ENCODE measurements at places on chromosomes 2 and 18.

DNA sequence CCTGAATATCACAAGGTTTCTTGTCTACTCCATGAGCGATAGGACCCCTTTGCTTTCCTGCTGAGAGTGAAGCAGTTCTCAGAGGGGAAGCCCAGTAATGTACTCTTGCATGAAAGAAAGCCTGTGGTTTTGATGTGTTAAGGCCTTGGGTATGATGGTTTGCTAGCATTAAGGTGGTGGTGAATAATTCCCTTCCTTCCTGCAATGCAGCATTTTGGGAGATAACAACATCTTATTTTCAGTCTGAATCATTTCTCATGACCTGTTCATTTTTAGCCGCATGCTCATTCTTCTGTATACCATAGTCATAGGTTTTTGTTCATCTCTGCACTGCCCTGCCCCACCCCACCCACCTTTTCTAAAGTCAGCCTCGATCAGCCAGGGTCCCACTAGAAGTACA, 66.2 kb downstream of the HNMT start:
- H3K27me3 ChIP-seq: no peaks in the 10 kb centered on the region
- DNase-seq: no peak
- no peak overlapping the region for H3K4me3 ChIP-seq
- no peaks in the 10 kb centered on the region for H3K4me1 ChIP-seq

DNA sequence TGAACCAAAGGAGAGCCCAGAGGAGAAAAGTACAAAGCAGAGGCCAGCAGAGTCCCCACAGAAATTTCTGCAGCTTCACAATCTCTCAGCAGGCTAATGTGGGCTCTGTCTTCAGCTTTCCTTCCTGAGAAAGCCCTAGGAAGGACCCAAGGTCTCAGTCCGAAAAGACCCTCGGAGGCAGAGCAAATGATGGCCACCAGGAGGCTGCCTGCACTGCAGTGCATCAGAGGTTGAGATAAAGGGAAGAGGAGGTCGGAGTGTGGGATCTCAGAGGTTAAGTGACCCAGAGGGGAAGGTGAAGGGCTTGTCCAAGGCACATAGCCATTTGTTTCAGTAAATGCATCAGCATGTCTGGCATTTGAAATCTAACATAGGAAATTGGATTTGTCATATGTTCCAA, 299.1 kb upstream of the SLC14A2 start:
- no peak for DNase-seq
- peaks cover 10% of the 10 kb centered on the region for H3K36me3 ChIP-seq
- H3K27ac ChIP-seq: no peak overlapping the region
- no peak overlapping the region for H3K4me3 ChIP-seq
- no peaks in the 10 kb centered on the region for H3K27me3 ChIP-seq

GRCh38 chr2:336360-336759, 48.5 kb upstream of the ALKAL2 start:
- no peaks in the 10 kb centered on the region for H3K4me1 ChIP-seq
- no peaks in the 10 kb centered on the region for H3K36me3 ChIP-seq
- no peak for DNase-seq
- H3K27me3 ChIP-seq: no peaks in the 10 kb centered on the region

DNA sequence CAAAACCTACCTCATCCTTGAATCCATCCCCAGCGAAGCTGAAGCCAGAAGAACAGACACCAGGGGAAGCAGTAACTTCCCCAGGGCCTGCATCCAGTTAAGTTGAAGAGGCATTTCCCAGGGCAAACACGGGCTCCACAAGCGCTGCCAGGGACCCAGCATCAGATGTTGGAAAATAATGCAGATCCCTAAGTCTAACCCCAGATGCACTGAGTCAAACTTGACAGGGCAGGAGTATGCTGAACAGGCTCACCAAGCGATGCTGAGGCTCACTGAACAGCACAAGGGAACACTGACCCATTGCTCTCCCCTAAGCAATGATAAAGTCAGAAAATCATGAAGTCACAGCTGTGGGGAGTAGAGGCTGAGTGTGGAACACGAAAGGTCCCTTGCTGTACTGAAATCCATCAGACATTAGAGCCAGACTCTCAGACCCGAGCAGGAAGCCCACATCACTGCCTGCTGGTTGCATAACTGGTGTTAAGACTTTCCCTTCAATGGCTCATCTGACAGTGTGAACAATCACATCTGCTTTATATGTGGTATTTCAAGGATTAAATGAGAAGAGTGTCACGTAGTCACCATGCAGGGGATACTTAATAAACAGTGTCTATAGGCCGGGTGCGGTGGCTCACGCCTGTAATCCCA, 36.2 kb downstream of the TNS1 start:
- H3K4me3 ChIP-seq: no peak overlapping the region
- no peak overlapping the region for H3K27ac ChIP-seq
- no peaks in the 10 kb centered on the region for H3K36me3 ChIP-seq
- no peaks in the 10 kb centered on the region for H3K4me1 ChIP-seq
- no peak for DNase-seq
- H3K27me3 ChIP-seq: peaks cover 52% of the 10 kb centered on the region

DNA sequence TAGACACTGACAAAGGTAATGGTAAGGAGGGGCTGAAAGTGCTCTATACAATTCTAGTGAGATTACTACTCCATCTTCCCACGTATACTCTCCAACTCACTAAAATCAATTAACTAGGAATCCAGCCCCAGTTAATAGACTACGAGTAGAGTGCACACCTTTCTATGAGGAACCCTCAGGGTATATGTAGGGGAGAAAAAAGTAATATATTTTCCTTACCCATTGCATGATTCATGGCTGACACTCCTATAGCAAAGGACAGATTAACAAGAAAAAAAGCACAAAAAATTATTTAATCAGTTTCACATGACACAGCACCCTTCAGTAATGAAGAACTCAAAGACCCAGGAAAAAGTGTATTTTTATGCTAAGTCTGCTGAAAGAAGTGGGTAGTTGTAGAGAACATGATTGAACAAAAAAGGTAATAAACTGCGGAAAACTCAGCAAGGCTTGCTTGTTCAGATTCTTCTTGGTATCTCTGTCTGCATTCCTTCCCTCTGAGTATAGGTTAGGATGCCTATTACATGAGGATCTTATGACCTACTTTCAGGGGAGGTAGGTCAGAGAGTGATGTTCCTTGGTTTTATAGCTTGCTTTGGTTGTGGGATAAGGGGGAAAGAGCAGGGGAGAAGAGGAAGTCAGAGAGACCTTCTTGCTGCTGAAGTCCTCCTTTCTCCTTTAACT, 342.0 kb upstream of the DLGAP1 start:
- H3K4me1 ChIP-seq: no peaks in the 10 kb centered on the region
- no peak for DNase-seq
- H3K36me3 ChIP-seq: no peaks in the 10 kb centered on the region
- H3K27me3 ChIP-seq: no peaks in the 10 kb centered on the region

GRCh38 chr2:86002375-86002774, 103.3 kb downstream of the POLR1A start:
- H3K36me3 ChIP-seq: no peaks in the 10 kb centered on the region
- H3K4me1 ChIP-seq: no peaks in the 10 kb centered on the region
- no peak overlapping the region for H3K4me3 ChIP-seq
- no peak for DNase-seq
- H3K27ac ChIP-seq: no peak overlapping the region

GRCh38 chr2:200509235-200509611, 645 bp downstream of the KCTD18 start:
- DNase-seq: peak; percentile 5
- peaks cover 10% of the 10 kb centered on the region for H3K4me1 ChIP-seq
- no peaks in the 10 kb centered on the region for H3K27me3 ChIP-seq

DNA sequence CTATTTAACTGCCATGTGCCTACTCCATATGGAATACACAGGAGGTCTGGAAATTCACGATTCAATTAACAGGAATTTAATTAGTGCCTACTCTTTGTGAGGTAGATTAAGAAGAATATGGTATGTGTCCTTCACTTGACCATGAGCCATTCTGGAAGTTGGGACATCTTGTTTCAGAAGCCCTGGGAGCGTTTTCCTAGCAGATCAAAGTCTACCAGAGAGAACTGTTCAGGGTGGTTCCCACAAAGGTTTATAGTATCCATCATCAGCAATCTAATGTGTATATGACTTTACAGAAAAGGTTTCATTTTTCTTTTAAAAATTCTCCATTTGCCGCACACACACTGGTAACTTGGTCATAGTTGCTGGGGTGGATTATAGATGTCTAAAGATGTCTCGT, 159.1 kb downstream of the LRRTM1 start:
- no peak overlapping the region for H3K27ac ChIP-seq
- no peak for DNase-seq
- H3K4me3 ChIP-seq: no peak overlapping the region
- H3K4me1 ChIP-seq: no peaks in the 10 kb centered on the region
- no peaks in the 10 kb centered on the region for H3K27me3 ChIP-seq

DNA sequence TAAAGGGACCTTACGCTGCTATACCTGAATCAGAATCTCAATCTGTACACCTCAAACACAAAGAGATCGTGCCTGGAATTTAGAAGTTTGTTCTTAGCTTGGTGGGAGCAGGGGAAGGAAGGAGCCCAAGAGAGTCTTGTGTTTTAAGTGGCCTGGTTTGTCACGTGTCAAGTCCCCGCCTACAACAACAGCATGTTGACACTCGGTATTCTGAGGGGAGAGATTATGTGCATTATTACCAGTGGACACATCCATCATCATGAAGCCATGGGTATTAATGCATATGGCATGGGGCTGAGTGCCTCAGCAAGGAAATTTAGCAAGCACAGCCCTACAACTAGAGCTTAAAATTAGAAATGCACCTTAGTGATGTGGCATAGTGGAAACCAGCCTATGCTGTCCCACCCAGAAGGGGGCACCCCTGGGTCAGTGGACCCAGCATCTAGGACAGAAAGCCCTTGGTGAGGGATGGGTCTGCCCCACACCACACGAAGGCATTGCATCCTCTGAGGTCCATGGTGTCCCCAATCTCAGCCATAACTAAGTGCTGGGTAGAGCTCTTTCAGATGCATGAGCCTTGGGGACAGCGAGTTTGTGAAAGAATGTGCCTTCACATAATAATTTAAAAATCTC, 138.7 kb downstream of the MGAT5 start:
- H3K4me3 ChIP-seq: no peak overlapping the region
- no peak overlapping the region for H3K27ac ChIP-seq
- no peaks in the 10 kb centered on the region for H3K27me3 ChIP-seq
- no peak for DNase-seq

GRCh38 chr2:177314722-177315264, 50.3 kb upstream of the NFE2L2 start:
- no peaks in the 10 kb centered on the region for H3K4me1 ChIP-seq
- H3K4me3 ChIP-seq: no peak overlapping the region
- no peak overlapping the region for H3K27ac ChIP-seq
- no peaks in the 10 kb centered on the region for H3K36me3 ChIP-seq

DNA sequence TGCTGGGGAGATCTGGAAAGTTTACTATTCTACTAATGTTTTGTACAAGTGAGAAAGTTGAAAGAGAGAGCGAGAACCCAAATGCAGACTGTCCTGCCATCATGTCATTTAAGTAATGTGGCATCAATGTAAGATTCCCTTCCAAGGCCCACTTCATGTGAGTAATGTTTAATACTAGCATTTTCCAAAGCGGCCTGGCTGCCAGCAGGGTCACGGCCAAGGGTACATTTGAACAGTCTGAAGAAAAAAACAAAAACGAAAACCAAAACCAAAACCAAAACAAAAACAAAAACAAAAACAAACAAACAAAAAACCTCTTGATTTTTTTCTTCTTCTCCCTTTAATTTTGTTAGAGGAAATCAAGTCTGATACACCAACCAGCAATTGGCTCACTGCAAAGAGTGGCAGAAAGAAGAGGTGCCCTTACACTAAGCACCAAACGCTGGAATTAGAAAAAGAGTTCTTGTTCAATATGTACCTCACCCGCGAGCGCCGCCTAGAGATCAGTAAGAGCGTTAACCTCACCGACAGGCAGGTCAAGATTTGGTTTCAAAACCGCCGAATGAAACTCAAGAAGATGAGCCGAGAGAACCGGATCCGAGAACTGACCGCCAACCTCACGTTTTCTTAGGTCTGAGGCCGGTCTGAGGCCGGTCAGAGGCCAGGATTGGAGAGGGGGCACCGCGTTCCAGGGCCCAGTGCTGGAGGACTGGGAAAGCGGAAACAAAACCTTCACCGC, 2.2 kb downstream of the HOXD10 start:
- no peak overlapping the region for H3K27ac ChIP-seq
- no peak for DNase-seq
- H3K4me3 ChIP-seq: no peak overlapping the region
- H3K36me3 ChIP-seq: no peaks in the 10 kb centered on the region
- peaks cover 67% of the 10 kb centered on the region for H3K27me3 ChIP-seq
- H3K4me1 ChIP-seq: no peaks in the 10 kb centered on the region

- H3K36me3 ChIP-seq: no peaks in the 10 kb centered on the region
- DNase-seq: no peak
- H3K4me3 ChIP-seq: no peak overlapping the region
- H3K4me1 ChIP-seq: no peaks in the 10 kb centered on the region
- H3K27me3 ChIP-seq: no peaks in the 10 kb centered on the region
- H3K27ac ChIP-seq: no peak overlapping the region
These were observed 213.7 kb downstream of the TRIB2 start for GRCh38 chr2:12930391-12930790.

GRCh38 chr18:52046842-52047241, 293.2 kb upstream of the DCC start:
- H3K27ac ChIP-seq: no peak overlapping the region
- DNase-seq: no peak
- H3K4me3 ChIP-seq: no peak overlapping the region
- H3K36me3 ChIP-seq: no peaks in the 10 kb centered on the region
- no peaks in the 10 kb centered on the region for H3K4me1 ChIP-seq

DNA sequence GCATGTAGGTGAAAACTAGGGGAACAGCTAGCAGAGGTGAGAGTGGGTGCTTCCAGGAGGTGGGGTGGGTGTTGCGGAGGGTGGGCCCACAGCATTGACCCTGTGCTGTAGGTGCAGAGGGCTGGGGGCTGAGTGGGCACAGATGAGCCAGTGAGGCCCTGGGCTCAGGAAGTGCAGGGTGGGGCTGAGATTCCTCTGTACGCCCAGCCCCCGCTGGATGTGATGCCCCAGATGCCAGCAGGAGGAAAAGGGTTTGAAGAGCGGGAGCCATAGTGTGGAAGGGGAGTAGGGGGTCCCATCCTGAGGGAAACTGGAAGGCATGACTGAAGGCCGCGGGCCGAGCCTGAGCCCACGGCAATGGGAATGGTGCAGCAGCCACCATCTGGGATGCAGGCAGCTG, 14.1 kb upstream of the OTOS start:
- peaks cover 70% of the 10 kb centered on the region for H3K27me3 ChIP-seq
- no peaks in the 10 kb centered on the region for H3K36me3 ChIP-seq
- H3K27ac ChIP-seq: no peak overlapping the region
- H3K4me3 ChIP-seq: no peak overlapping the region

- H3K27ac ChIP-seq: no peak overlapping the region
- no peak for DNase-seq
- no peaks in the 10 kb centered on the region for H3K27me3 ChIP-seq
- H3K4me3 ChIP-seq: no peak overlapping the region
- no peaks in the 10 kb centered on the region for H3K36me3 ChIP-seq
These were observed 305.1 kb upstream of the GULP1 start for GRCh38 chr2:187986390-187987105.

GRCh38 chr2:38723173-38723572, 28.0 kb downstream of the SRSF7 start:
- DNase-seq: no peak
- H3K4me3 ChIP-seq: no peak overlapping the region
- no peaks in the 10 kb centered on the region for H3K36me3 ChIP-seq
- H3K27ac ChIP-seq: no peak overlapping the region
- H3K27me3 ChIP-seq: no peaks in the 10 kb centered on the region

Measured in Calu3 (cell line).